ENCODE measurements at places on chromosomes 7 and 10. TPM values are rescaled to one million over a fixed set of nuclear protein-coding genes. Genes with fewer than 3 reads are reported as not detected.

The ELN gene
- total RNA-seq: not detected

The NME8 gene
- not detected for total RNA-seq

The NPTX2 gene
- total RNA-seq: not detected

The CDK1 gene
- 129 TPM for total RNA-seq

The CYCS gene
- total RNA-seq: 102 TPM

The DENND2A gene
- not detected for total RNA-seq

The USP6NL gene
- total RNA-seq: 54.3 TPM

The FKBP9 gene
- total RNA-seq: not detected

The WNT8B gene
- not detected for total RNA-seq

The CTBP2 gene
- total RNA-seq: 0.15 TPM

The TSPAN13 gene
- 4.2 TPM for total RNA-seq

The ECD gene
- 36.8 TPM for total RNA-seq

The UTF1 gene
- total RNA-seq: not detected

DNA sequence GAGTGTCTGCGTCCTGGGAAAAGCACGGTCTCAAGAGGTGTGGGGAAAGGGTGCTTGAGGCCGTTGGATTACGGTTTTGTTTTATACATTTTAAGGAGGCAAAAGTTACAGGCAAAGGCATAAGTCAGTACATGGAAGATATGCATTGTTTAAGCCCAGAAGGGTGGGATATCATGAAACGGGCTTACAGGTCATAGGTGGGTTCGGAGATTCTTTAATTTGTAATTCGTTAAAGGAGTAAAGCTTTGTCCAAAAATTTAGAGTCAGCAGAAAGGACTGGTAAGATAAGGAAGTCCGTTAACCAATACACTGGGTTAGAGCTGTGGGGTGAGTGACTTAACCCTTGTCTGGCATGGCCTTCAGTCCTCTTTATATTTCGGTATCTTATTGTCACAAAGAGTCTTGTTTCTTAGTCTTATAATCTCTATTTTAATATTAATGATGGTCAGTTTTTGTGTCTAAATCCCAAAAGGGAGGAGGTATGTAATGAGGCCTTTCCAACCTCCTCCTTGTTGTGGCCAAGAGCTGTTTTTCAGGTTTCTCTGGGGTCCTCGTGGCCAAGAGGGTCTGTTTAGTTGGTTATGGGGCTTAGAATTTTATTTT, 12.7 kb downstream of the TSPAN14 start:
- H3K36me3 ChIP-seq: no peaks in the 10 kb centered on the region
- no peak overlapping the region for H3K4me3 ChIP-seq
- H3K27me3 ChIP-seq: no peaks in the 10 kb centered on the region
- no peak overlapping the region for H3K27ac ChIP-seq
- peaks cover 25% of the 10 kb centered on the region for H3K4me1 ChIP-seq

DNA sequence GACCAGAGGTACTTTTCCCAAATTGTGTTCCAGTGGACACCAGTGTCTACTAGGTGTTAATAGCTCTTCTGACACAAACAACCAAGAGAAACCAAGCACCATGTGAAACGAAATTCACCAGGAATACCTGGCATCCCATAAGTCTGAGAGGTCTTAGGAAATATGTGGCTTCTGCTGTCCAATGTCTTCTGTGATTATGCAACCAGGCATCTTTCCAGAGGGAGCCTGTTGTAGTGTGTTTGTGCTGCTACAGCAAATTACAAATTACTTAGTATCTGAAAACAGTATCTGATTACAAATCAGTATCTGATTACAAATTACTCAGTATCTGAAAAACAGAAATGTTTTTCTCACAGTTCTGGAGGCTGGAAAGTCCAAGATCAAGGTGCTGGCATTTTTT, 133.6 kb upstream of the NPVF start:
- no peaks in the 10 kb centered on the region for H3K4me1 ChIP-seq
- no peak for DNase-seq
- no peaks in the 10 kb centered on the region for H3K27me3 ChIP-seq
- no peak overlapping the region for H3K27ac ChIP-seq
- H3K4me3 ChIP-seq: no peak overlapping the region

DNA sequence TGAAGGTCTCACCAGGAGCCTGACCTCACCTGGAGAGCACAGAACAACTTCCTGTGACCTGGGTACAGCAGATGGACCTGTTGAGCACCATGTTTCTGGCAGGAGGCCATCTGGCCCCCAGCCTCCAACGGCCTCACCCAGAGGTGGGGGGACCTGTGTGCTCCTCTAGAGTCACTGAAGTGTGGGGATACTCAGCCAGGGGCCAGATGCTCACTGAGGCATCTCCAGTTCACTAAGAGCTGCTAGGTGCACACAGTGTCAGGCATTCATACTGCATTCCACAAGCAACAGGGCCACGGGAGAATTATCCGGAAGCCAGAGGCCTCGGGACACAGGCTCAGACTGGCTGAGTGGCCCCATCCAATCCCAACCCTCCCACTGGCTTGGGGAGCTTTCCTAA, 161.4 kb downstream of the TCERG1L start:
- DNase-seq: no peak
- H3K4me1 ChIP-seq: peaks cover 8% of the 10 kb centered on the region
- no peaks in the 10 kb centered on the region for H3K36me3 ChIP-seq
- no peak overlapping the region for H3K4me3 ChIP-seq

- H3K4me3 ChIP-seq: no peak overlapping the region
- no peaks in the 10 kb centered on the region for H3K27me3 ChIP-seq
- no peaks in the 10 kb centered on the region for H3K4me1 ChIP-seq
- H3K27ac ChIP-seq: no peak overlapping the region
- peaks cover 3% of the 10 kb centered on the region for H3K36me3 ChIP-seq
These were observed 23.2 kb downstream of the CDK1 start for GRCh38 chr10:60801522-60801921.

GRCh38 chr10:44325596-44326307, 59.1 kb downstream of the CXCL12 start:
- H3K27me3 ChIP-seq: no peaks in the 10 kb centered on the region
- no peak overlapping the region for H3K27ac ChIP-seq
- no peak overlapping the region for H3K4me3 ChIP-seq
- DNase-seq: peak; percentile 27
- H3K36me3 ChIP-seq: no peaks in the 10 kb centered on the region
- no peaks in the 10 kb centered on the region for H3K4me1 ChIP-seq

GRCh38 chr7:149728491-149729375, 44.7 kb downstream of the ZNF467 start:
- H3K4me1 ChIP-seq: no peaks in the 10 kb centered on the region
- H3K4me3 ChIP-seq: no peak overlapping the region
- no peaks in the 10 kb centered on the region for H3K27me3 ChIP-seq
- no peak for DNase-seq
- H3K27ac ChIP-seq: no peak overlapping the region

DNA sequence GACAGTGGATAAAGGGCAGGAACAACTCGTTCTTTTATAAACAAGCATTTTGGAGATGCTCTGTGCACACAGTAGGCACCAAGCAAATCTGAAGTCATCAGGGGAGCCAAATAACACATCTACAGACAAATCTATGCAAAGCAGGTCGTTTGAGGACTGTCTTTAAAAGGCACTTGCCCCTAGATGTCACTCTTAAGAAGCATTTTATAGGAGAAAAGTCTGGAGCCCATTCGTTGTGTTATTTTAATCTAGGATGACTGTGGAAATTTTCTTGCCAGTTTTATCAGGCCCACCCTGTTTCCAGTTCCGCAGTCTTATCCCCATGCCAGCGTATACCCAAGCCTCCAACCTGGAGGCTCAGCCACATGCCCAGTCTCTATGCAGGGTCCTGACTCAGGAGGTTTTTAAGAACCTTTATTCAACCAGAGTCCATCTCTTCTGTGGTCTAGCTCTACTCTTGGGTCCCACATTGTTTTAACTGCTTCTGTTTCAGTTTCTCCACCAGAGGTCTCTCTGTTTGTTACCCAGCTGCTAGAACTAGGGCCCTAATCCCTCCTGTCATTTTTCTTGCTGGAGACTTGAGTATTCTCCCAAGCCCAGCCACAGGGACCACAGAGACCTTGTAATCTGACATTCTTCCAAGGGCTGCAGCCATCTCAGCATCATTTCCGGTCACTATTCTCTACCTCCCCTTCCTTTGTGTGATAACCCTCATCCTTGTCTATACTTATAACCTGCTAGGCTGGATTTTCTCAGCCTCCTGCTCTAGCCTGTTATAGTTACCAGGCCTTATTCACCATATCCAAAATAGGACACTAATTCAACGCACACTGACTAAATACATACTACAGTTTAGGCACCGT, 26.7 kb downstream of the PIK3CG start:
- peak; percentile 48 for DNase-seq
- H3K4me3 ChIP-seq: no peak overlapping the region
- H3K27ac ChIP-seq: no peak overlapping the region

DNA sequence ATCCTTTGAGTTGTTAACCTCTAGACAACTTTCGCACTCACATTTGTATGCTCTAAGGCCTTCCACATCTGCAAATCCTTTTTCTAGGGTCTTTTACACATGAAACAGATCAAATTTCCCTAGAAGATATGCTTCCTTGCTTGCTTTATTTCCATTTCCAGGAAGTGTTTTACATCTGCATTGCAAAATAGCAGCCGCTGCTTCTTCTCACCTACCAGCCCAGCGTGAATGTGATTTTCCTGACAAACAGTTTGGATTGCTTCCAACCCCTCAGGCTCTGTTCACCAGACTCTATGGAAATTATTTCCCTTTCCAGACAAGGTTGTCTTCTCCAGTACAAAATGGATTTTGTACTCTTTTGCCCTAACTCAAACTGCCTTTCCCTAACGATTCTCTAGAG, 50.9 kb upstream of the PAPSS2 start:
- DNase-seq: peak; percentile 46
- H3K27ac ChIP-seq: no peak overlapping the region
- H3K36me3 ChIP-seq: no peaks in the 10 kb centered on the region

- no peak overlapping the region for H3K4me3 ChIP-seq
- no peak for DNase-seq
- H3K27me3 ChIP-seq: no peaks in the 10 kb centered on the region
- no peaks in the 10 kb centered on the region for H3K36me3 ChIP-seq
These were observed 4.6 kb downstream of the STEAP2 start for GRCh38 chr7:90216080-90216674.

GRCh38 chr7:132980402-132980801, 101.5 kb downstream of the CHCHD3 start:
- peaks cover 51% of the 10 kb centered on the region for H3K4me1 ChIP-seq
- no peaks in the 10 kb centered on the region for H3K27me3 ChIP-seq
- H3K36me3 ChIP-seq: no peaks in the 10 kb centered on the region
- no peak for DNase-seq

DNA sequence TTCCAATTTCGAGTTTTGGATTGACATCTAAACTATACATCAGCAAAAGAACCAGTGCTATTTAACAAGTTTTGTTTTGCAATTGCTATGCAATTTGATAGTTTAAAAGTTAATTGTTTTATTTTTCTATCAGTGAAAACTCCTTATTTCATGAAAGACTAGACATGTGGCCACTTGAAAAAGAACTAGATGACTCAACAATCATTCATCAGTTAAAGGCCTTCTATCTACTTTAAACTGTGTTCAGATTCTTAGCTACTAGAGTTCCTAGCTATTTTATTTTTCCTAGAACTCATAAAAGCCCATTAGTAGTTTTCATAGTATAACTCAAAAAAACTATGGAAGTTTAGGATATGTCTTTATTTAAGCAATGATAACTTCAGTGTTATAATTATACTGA, 104.6 kb upstream of the LSM8 start:
- no peak for DNase-seq
- no peaks in the 10 kb centered on the region for H3K27me3 ChIP-seq
- no peak overlapping the region for H3K4me3 ChIP-seq
- no peaks in the 10 kb centered on the region for H3K36me3 ChIP-seq

DNA sequence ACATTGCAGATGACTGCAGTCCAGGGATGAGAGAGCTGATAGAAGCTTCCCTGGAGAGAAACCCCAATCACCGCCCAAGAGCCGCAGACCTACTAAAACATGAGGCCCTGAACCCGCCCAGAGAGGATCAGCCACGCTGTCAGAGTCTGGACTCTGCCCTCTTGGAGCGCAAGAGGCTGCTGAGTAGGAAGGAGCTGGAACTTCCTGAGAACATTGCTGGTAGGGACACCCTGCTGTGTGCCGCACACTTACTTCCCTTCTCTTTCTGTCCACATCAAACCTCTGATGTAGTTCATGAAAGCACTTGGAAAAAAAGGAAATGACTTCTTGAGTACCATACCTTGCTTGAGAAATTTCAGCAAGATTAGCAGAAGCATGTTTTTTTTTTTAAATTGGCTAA, 25.3 kb downstream of the MAP3K8 start:
- H3K36me3 ChIP-seq: peaks cover 63% of the 10 kb centered on the region
- no peak for DNase-seq
- H3K27me3 ChIP-seq: no peaks in the 10 kb centered on the region
- peaks cover 33% of the 10 kb centered on the region for H3K4me1 ChIP-seq

DNA sequence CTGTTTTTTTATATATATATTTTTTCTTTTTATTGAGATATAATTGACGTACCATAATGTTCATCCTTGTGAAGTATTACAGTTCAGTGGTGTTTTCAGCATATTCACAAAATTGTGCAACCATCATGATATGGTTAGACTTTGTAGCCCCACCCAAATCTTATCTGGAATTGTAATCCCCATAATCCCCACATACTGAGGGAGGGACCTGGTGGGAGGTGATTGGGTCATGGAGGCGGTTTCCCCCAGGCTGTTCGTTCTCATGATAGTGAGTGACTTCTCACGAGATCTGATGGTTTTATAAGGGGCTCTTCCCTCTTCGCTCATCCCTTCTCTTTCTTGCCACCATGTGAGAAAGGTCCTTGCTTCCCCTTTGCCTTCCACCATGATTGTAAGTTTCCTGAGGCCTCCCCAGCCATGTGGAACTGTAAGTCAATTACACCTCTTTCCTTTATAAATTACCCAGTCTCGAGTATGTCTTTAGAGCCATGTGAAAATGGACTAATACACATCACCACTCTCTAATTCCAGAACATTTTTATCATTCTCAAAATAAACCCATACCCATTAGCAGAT, 73.9 kb upstream of the SMNDC1 start:
- no peak for DNase-seq
- H3K27ac ChIP-seq: no peak overlapping the region
- H3K27me3 ChIP-seq: no peaks in the 10 kb centered on the region
- H3K36me3 ChIP-seq: no peaks in the 10 kb centered on the region

DNA sequence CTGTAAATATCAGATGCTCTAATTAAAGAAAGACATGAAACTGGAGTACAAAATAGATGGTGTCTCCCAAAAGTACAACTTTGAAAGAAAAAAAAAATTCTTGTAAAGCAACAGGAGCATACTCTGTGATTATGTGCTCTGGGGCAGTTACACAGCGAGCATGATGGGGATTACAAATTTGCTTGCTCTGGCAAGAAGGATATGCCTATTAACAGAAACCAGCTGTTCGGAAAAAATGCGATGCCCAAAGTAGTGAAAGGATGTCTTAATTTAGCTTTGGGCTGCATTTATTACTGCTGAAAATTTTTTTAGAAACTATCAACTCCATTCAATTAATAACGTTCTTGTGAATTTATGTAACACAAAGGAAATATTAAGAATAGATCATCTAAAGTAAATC, 256.9 kb upstream of the TPK1 start:
- H3K36me3 ChIP-seq: no peaks in the 10 kb centered on the region
- no peak for DNase-seq
- H3K27ac ChIP-seq: no peak overlapping the region
- H3K4me1 ChIP-seq: no peaks in the 10 kb centered on the region
- no peaks in the 10 kb centered on the region for H3K27me3 ChIP-seq
- no peak overlapping the region for H3K4me3 ChIP-seq

- H3K4me3 ChIP-seq: no peak overlapping the region
- no peak overlapping the region for H3K27ac ChIP-seq
- DNase-seq: no peak
- H3K36me3 ChIP-seq: no peaks in the 10 kb centered on the region
These were observed 186.8 kb downstream of the CELF2 start for GRCh38 chr10:11204351-11204942.

Measured in Karpas-422 (cell line).